ENCODE measurements at places on chromosomes 6 and 20. TPM values are rescaled to one million over a fixed set of nuclear protein-coding genes. Genes with fewer than 3 reads are reported as not detected.
A peak's percentile ranks its signal among the peaks of the same experiment; 100 is the strongest.

DNA sequence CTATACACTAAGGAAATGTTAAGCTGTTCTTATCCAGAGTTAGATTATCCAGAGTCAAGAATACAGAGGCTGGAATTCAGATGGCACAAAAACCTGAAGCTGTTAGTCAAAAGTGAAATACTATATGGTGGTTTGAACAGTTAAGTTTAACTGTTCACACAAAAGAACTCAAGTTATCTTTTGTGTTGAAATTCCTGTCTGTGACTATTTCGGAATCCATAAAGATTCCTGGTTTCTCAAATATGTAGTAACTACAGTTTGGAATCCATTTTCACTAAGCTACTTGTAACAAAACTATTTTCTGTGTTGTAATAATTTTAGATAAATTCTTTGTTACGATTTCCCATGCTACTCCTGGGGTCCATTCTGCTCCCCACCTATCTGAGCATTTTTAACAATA, 24.5 kb downstream of the FIG4 start:
- no peak for DNase-seq

DNA sequence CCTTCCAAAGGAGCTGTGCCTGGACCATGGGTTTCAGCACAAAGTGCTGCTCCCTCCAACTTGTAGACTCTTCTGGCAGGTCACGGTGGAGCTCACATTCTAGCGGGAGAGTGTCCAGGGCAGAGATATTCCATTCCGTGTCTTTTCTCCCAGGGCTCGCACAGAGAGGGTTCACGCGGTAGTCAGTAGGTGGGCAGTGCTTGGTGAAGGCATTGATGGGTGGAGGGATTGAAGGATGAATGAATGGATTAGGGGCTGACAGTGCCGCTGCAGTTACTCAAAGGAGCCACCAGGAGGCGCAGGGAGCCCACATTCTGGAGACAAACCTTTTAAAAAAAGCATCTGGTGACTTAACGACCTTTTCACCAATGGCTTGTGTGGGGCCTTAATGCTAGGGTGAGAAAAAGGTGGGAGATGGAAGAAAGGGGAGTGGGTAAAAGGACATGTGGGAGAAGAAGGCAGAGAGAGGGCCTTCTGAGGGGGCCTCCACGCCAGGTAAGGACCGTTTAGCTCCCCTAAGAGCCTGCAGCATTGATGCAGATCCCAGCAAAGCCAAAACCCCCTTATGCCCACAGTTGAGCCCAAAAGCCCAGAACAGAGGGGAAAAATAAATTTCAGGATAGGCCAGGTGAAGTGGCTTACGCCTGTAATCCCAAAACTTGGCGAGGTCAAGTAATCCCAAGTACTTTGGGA, 17.5 kb upstream of the FAM110A start:
- DNase-seq, result peak; percentile 71

DNA sequence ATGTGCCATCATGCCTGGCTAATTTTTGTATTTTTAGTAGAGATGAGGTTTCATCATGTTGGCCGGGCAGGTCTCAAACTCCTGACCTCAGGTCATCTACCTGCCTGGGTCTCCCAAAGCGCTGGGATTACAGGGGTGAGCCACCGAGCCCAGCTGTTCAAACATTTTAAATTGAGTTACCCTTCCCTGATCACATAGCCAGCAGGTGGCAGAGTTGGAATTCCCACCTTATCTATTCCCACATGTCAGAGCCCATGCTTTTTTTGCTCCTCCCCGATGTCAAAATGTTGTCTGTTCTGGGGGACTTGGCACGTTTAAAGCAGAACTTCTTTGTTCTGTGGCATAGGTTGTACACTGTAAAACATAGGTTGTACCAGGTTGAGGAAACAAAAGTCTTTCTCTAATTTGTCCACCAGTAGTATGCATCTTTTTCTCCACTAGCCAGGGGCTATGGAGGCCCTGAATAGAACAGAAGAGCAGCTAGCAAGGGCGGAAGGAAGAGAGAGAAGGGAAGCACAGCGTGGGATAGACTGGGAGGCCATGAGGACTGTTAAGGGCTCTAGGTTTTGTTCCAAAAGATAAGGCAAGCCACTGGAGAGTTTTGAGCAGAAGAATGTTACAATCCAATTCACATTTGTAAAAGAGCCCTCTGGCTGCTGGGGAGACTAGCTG, 7.3 kb upstream of the LBP start:
- DNase-seq, result no peak

GRCh38 chr6:4133941-4134838, 1.2 kb downstream of the ECI2 start:
- DNase-seq, result peak; percentile 45

GRCh38 chr6:74431873-74432580, 736.0 kb downstream of the CD109 start:
- DNase-seq, result no peak

GRCh38 chr6:17790489-17790888, 83.8 kb upstream of the NUP153 start:
- no peak for DNase-seq

- no peak for DNase-seq
Measured at GRCh38 chr6:79040083-79040482, 38.0 kb downstream of the PHIP start.

GRCh38 chr20:6613280-6613861, 154.1 kb upstream of the BMP2 start:
- no peak for DNase-seq

DNA sequence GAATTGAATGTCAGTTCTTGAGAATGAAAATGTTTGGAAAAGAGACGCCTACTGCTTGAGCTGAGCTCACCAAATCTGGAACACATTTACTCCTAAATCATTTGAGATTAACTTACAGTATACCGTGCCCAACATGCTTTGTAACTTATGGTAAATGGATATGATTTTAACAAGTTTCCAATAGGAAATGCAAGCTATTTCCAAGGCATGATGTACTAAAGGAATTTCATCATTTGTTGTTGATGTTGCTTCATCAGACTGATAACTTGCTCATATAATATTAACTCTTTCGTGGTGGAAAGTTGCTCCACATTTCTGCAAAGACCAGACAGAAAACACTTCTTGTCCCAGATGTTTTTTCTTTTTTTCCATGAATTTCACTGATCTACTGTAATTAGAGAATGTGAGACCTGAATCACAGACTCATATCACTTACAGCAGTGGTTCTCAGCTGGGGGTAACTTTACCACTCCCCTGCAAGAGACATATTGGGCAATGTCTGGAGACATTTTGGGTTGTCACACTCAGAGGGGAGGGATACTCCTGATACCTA, 116.6 kb upstream of the TRAF3IP2 start:
- DNase-seq, result no peak

GRCh38 chr6:113481458-113481857, 375.7 kb upstream of the MARCKS start:
- no peak for DNase-seq

GRCh38 chr6:43009124-43009523, 4.6 kb downstream of the MEA1 start:
- peak; percentile 33 for DNase-seq

DNA sequence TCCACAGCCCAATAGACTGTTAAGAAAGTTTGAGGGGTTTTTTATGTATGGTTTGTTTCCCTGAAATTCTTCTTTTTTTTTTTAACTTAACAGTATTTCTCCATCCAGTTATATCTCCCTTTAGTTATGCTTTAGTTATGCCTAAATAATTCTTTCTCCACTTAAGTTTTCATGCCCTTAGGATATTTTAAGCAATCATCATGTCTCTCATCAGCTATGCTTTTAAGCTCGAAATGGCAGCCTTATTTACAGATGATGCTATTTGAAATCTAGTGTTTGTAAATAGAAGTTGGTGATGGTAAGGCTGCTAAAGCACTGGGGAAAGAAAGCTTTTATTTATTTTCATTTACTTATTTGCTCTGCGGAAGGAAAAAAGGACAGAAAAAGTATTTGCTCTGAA, 439.3 kb downstream of the TFAP2B start:
- no peak for DNase-seq

DNA sequence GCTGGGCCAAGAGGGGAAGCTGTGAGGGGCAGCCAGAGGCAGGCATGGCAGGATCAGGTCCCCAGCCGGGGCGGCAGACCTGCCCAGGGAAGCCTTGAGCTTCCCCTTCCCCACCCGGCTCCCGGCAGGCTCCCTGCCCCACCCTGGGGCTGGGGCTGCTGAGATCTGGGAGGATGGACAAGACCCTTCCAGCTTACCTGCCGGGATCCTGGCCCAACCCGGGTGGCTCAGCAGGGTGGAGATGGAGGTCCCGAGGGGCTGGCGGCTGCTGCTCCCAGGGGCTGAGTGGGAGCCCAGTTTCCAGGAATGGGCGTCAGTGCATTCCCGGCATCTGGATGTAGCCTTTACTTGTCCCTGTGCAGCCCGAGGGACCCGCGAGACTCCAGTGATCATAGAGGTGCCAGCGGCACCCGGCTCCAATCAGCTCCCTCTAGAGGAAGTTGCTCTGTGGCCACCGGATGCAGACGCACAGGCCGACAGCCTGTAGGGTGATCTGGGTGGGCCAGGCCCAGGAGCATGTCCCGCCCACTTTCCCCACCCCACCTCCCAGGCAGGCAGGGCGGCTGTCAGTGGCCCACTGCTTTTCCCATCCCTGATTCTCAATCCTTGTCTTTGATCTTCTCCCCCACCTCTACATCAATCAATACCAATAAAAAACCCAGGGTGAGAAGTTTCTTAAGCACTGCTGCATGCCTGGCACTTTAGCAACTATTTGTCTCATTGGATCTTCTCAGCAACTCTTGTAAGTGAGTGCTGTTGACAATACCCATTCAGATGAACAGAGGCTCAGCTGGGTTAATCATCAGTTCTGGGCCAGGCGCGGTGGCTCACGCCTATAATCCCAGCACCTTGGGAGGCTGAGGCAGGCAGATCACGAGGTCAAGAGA, at the start of gene BAK1:
Gene BAK1, minus strand, starts transcription at position 449 of the 887 bp plus-strand sequence. CDS start 2,672 bp downstream, outside the sequence.
- DNase-seq, result peak; percentile 93

GRCh38 chr6:16995511-16996250, 106.2 kb upstream of the STMND1 start:
- DNase-seq, result no peak

DNA sequence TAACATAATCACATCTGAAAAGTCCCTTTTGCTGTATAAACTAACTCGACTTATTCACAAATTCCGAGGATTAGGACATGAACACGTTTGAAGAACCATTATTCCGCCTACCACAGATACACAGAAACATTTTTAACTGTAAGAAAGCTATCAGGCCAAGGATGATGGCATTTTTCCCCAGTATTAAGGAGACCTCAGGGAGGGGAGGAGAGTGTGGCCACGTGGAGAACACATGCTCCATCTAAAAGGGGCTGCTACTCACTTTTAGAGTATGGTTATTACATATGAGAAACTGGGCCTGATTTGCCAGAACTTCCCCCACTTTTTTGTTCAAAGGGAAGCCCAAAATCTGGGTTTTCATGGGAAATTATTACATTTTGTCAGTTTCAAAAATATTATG, 153.4 kb downstream of the EYA2 start:
- no peak for DNase-seq

DNA sequence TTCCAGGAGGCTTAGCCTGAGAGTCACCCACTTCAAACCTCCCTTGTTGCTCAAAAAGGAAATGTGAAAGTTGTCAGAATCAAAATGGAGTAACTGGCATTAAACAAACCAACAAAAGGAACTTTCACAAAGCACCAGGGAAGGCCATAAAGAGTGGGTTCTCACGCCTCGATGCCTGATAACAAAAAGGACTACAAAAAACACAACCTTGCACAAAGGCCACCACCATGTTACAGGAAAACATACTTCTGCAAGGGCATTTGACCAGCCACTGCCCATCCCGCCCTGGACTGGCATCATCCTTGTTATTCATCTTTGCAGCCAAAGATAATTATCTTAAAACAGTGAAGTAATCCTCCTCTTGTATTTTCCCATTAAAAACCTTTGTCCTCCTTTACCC, 34.8 kb downstream of the RNASET2 start:
- no peak for DNase-seq

GRCh38 chr20:35767683-35768481, 3.9 kb upstream of the PHF20 start:
- peak; percentile 37 for DNase-seq

GRCh38 chr20:13778827-13779226, 5.9 kb downstream of the ESF1 start:
- no peak for DNase-seq

- DNase-seq, result no peak
Measured at GRCh38 chr6:170134471-170135440, 156.1 kb downstream of the DLL1 start.

DNA sequence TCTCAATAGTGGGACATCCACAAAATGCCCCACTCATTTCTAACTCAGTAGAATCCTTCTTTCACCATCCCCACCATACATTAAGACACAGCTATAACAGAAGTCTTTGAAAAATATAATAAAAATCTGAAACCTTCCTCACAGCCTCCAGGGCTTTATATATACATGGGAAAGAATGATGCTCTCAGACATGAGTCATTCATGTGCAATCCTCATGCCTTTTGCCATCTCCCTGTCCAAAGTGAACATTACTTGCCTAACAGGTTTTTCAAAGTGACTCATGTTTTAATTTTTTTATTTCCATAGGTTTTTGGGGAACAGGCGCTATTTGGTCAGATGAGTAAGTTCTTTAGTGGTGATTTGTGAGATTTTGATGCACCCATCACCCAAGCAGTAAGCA, 162.7 kb downstream of the RALGAPA2 start:
- DNase-seq, result no peak

DNA sequence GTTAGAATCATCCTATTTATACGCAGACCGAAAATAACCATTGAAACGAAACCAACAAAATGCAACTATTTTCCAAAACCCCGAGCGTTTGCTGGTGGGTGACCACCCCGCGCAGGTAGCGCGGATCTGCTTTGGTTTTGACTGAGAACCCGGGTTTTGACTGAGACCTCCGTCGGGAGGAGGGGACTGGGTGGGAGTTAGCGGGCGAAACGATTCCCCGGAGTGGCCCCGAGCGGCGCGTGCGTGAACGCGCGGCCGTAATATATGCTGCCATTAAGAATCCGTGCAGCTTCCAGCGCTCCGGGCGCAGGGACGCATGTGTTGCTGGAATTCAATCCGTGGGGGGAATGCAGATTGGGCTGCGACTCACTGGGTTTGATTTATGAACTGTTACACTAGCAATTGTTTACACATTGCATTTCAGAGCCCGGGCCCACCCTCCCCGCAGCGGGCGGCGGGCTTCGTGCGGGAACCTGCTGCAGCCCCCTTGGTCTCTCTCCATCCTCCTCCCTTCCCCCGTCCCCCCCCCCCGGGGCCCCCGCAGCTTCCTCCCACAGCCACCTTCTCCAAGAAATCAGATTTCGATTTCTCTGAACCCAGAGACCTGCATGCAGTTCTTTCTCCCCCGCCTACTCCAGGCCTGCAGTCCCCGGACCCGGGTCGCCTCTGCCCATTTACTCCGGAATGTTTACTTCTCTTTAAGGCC, 9.9 kb downstream of the NRN1 start:
- DNase-seq, result peak; percentile 29

The ANGPT4 gene
- 0.66 TPM for total RNA-seq

The SRSF6 gene
- 90.6 TPM for total RNA-seq

The MEI4 gene
- total RNA-seq, result 3.3 TPM

The LYRM4 gene
- total RNA-seq, result 15.3 TPM

The GHRH gene
- not detected for total RNA-seq

The CCN6 gene
- total RNA-seq, result not detected

The PPP1R16B gene
- 1.6 TPM for total RNA-seq

The TBX18 gene
- 2.0 TPM for total RNA-seq

The PLCB1 gene
- 32.9 TPM for total RNA-seq

The ADGRF1 gene
- 0.52 TPM for total RNA-seq

The ESF1 gene
- total RNA-seq, result 16.5 TPM

The IMPG1 gene
- total RNA-seq, result not detected

The LHFPL5 gene
- total RNA-seq, result 6.2 TPM

The KCNQ5 gene
- total RNA-seq, result 1.6 TPM

The ZNF318 gene
- 14.5 TPM for total RNA-seq

The MCCD1 gene
- not detected for total RNA-seq

The RIMS4 gene
- not detected for total RNA-seq

Measured in body of pancreas (tissue), 4 donors.